Glutamatergic neuron (in vitro differentiated cells): ENCODE measurements at places on chromosomes 5 and 9.
A peak's percentile ranks its signal among the peaks of the same experiment; 100 is the strongest.

DNA sequence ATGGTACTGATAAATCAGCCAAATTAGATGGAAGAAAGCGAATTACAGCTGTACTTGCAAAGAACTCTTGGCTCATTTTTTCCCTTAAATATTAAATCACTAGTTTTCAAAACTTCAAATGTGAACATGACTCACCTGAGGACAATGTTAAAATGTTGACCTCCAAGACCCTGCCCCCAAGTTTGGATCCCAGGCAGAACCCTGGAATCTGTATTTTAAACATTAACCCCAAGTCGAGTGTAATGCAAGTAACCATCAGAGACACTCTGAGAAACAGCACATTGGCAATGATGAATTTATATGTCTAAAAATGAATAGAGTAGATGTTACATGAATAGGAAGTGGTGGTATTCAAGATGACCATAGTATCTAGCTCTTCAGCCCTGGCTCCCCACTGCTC is 2.3 kb upstream of the CD274 start:
- DNase-seq, result no peak

DNA sequence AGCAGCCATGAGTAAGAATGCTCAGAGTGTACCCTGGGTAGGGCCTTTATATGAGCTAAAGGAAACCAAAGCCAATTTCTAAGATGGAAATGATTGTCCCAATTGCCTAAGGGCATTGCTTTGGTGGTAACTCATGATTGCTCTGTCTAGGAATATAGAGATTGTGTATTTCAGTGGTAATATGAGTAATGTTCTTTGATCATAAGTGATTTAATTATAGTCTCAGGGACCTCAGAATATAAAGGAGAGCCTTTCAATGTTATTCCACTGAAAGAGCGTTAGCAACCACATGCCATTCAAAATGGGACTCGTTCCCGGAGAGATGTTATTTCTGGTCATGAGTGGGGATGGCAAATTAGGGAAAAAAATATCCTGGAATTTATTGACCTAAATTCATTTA is 340.5 kb downstream of the ARHGEF28 start:
- no peak for DNase-seq

- DNase-seq, result no peak
These were observed 389.1 kb upstream of the KIF2A start for GRCh38 chr5:61916621-61917620.

DNA sequence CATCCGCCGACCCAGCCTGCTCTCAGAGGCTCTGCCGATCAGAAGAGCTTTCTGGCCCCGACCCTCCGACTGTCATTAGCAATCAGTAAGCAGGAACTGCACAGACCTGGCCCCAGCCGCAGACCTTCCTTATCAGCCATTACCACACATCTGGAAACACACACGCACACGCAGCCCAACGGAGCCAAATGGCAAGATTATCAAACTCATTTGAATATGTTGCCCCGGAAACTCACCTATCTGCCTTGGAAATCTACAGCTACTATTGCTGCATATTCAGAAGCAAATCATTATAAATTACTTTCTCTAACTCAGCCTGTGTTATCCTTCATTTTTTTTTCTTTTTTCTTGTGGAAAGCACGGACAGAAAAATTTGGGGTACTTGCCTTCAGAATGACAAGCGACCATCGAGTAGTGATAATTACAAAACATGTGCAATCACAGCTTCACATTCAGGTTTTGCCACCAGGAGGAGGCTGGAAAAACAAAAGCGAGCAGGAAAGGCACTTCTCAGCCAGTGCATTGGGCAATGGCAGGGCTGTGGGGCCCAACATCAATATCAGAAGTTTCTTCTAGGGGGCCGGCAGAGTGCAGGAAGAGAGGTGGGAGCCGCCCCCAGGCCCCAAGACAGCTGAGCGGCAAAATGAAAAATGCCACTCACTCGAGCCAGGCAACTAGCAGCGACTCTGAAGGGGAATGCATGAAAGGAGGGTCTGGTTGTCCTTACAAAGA is 122.3 kb downstream of the VAV2 start:
- DNase-seq, result no peak

GRCh38 chr5:77167695-77168121 is 42.8 kb upstream of the PDE8B start:
- DNase-seq, result no peak

- no peak for DNase-seq
These were observed 34.6 kb upstream of the WHRN start for GRCh38 chr9:114539701-114540380.

GRCh38 chr9:109013679-109014607 is 644 bp upstream of the CTNNAL1 start:
- no peak for DNase-seq

DNA sequence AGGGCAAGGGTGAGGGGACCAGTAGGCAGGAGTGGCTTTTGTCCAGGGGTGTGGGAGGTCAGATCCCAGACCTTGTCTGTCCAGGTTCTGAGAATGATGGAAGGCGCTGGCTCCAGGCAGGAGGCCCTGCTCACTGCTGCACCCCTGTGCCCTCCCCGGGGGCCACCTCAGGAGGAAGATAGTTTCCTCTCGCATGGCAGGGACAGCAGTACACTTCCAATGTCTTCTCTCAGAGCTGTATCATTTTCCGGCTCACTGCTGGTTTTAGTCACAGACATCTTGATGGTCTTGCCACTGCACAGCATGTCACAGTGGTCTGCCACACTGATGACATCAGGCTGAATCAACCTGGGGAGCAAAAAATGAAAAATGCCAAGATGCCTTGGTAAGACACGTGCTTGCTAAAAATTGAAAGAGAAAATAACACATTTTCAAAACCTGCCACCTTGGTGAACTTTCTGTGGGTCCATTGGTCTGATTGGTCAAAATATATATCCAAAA is 3.3 kb upstream of the SLC6A3 start:
- no peak for DNase-seq

- no peak for DNase-seq
These were observed 750.3 kb downstream of the MAT2B start for GRCh38 chr5:164255598-164256213.

- DNase-seq, result peak; percentile 54
These were observed 23.3 kb upstream of the ARSB start for GRCh38 chr5:79008362-79008761.

GRCh38 chr9:128056887-128057723 is 10.0 kb downstream of the NAIF1 start:
- no peak for DNase-seq

DNA sequence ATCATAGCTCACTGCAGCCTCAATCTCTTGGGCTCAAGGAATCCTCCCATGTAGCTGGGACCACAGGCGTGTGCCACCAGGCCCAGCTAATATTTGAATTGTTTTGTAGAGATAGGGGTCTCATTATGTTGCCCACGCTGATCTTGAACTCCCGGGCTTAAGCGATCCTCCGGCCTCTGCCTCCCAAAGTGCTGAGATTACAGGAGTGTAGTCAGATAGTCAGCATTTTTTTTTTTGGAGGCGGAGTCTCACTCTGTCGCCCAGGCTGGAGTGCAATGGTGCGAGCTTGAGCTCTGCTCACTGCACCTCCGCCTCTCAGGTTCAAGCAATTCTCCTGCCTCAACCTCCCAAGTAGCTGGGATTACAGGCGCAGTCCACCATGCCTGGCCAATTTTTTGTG is 1.6 kb upstream of the SAR1B start:
- no peak for DNase-seq

DNA sequence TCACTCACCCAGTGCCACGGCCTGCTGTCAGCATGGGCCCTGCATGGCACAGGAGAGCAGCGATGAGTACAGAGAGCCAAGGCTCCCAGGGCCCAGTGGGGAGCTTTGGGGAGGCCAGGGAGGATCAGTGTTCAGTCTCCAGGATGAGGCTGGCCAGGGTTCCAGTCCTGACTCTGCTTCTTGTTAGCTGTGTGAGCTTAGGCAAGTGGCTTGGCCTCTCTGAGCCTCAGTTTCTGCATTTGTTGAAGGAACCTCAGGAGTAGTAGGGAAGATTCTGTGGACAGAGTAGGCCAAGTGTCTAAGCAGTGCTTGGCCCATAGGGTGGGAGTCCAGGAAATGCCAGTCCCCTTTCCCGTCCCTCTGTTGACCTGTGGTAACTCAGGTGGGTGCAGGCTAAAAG is 39.5 kb downstream of the ERGIC1 start:
- no peak for DNase-seq

DNA sequence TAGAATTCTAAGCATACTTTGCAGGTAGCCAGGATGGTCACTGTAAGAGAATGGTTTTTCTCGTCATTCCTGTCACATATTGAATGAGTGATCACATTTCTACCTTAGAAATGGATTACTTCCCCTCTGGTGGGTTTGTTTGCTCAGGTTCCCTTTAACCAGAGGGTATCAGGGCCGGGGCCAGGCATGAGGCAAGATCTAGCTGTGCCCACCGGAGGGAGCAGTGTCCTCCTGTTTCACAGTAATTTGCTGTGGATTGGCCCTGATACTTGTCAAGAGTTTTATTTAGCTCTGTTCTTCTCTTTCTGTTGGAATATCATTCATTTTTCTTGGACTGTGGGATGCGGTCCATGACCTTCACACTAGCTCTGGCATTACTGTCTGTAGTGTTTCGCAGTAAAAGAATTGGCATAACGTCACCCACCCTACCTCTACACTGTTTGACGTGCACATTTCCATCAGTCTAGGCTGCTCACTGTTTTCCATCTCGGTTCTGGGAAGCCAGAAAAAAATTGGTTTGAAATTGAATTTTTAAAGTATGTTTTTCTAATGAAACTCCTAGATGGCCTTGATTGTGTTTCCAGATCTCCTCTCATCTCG is 42.4 kb upstream of the ZBED3 start:
- DNase-seq, result peak; percentile 75

DNA sequence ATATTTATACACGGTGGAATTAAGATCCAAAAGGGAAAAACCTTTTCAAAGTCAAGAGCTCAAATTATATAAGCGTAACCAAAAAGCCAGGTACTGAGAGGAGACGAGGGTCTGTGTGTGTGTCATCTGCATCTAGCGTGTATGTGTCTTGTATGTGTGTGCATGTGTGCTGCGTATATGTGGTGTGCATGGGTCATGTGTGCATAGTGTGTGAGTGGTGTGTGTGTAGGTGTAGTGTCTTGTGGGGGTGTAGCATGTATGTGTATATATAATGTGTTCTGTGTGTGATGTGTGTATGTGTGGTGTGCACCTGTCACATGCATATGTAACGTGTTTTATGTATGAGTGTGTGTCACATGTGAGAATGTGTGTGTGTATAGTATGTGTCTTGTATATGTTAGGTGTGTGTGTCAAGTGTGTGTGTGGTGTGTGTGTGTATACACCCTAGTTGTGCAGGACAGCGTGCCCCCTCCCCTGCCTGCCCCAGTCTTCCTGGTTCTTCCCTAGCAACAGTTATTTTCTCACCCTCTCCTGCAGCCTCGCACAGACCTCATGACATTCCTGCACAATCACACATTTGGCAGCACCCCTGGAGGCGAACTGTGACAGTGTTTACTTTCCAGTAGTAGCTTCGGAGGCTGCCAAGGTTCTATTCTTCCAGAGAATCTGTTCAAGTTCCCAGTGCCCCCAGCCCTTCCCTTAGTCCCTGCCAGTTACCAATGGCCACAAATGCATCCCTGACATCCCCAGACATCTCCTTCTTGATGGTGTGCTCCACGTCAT is 27.1 kb upstream of the TNIP1 start:
- DNase-seq, result no peak

DNA sequence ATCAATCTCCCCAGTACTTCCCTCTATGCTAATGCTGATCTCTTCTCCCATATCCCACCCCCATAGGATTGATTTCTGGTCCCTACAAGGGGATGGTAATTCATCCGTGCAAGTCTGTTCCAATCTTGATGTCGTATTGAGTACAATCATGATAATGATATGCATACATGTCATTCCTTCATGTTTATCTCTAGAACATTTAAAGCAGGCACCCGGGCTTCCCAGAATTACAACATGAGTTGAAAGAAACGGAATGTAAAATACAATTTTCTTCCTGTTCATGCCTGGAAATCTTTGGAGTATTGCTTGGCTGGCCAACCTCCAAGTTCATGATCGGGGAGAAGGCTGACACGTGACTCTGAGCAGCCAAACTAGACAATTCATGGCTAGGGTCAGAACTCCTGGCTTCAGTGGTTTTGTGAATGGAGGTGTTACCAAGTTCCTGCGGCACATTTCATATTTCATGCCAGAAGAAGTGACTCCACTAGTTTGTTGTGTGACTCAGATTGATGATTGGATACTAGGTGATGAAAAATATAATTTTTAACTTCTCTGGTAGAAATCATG is 66.6 kb downstream of the C9orf152 start:
- DNase-seq, result no peak

DNA sequence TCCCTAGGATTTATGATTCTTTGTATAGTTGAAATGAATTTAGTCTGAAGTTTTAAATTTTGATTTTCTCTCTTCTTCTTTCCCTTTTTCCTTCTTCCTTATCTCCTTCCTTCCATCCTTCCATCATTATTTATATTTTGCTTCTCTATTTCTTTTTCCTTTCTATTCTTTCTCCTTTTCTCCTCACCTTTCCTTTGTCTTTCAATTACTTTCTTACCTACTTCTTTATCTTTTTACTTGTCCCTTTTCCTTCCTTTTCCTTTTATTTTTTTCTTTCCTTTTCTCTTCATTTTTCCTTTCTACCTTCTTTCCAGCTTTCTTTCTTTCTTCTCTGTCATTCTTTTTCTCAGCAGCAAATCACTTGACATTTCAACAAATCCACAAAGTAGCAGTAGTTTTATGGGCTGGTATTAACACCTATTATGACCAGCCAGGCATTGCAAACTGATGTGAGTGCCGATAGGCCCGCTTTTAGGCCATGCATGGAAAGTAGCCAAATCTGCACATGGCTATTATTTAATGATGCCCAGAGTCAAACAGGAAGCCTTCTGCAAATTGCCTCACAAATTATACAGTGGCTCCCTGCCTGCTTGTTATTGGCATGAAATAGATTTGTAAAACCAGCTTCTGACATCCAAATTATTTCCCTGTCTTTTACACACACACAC is 37.1 kb upstream of the NR3C1 start:
- DNase-seq, result no peak

- no peak for DNase-seq
These were observed 48.3 kb downstream of the ERCC6L2 start for GRCh38 chr9:95923794-95924193.

GRCh38 chr5:6636293-6636692 is 3.1 kb downstream of the SRD5A1 start:
- no peak for DNase-seq

- DNase-seq, result no peak
These were observed 756.0 kb upstream of the C9orf72 start for GRCh38 chr9:28329323-28329722.

GRCh38 chr9:36161187-36161586 is 8.0 kb upstream of the CCIN start:
- DNase-seq, result no peak

DNA sequence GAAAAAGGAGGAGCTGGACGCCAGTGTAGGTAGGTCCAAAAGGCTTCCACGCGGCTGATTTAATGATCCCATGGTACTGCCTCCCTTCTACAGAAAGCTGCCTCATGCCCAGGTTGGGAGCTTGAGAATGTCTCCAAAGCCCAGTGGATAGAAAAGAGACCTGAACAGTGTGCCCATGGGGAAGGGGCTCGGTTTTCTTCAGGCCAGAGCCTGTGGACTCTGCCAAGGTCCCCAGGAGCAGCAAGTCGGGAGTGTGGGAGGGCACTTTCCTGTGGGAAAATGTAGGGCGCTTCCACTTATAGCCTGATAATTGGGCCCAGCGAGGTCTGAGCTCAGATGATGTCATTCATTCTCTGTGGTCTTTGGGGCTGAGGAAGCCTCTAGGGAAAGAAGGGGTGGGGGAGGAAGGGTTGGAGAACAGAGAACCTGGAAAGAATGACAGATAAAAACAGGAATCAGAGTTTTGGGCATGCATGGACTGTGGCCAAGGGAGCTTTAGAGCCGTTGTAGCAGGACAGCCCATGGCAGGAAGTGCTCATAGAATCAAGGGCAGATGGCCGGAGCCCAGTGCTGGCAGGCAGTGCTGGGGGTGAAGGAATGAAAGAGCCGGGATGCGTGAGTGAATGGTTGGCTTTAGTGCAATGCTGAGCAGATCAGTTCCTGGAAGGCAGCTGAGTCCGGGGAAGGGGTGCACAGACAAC is 42.5 kb upstream of the SH3PXD2B start:
- no peak for DNase-seq
